Left ventricle myocardium inferior (tissue), 1 donor: ENCODE measurements at places on chromosomes 12 and 14. TPM values are rescaled to one million over a fixed set of nuclear protein-coding genes. Genes with fewer than 3 reads are reported as not detected.

Gene CHGA
- not detected for total RNA-seq

Gene SIX6
- total RNA-seq, result not detected

Gene NUP37
- 20.6 TPM for total RNA-seq

Gene GLIPR1L1
- total RNA-seq, result not detected

Gene CMKLR1
- total RNA-seq, result 5.7 TPM
